Natural killer cell treated with Interleukin-12 subunit alpha and Interleukin-12 subunit beta and Interleukin-15 and Interleukin-18, amount 100 ng/mL, for 72 hours (primary cell): ENCODE measurements at places on chromosomes 12 and 14.
A peak's percentile ranks its signal among the peaks of the same experiment; 100 is the strongest.

DNA sequence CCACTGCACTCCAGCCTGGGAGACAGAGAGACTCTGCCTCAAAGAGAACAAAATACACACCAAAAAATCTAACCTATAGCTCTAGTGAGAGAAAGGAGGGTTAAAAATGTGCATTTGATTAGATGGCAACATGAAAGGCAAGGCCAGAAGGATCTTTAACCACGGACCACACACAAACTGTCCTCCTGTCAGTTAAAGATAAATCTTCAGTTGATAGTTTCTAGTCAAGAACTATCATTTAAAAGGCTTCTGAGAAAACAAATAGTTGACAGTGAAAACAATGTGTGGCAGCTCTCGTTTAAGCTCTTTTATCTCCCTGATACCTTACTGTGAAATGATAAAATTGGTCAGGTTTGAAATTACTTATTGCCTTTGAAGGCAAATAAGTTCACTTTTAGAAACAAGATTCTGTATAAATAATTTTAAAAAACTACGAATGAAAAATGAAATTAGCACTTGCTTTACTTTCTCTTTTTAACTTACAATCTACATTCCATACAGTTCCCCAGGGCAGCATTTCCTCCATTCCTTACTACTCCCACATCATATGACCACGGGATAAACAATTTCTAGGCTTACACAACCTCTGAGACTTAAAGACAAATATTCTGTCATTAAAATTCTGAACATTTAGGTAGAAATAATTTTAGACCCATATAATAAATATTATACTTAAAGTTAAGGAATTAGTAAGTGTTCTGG is 71.4 kb upstream of the GNPNAT1 start:
- DNase-seq = no peak

- DNase-seq = peak; percentile 54
Observed at GRCh38 chr14:104093366-104094055, 8.0 kb downstream of the ASPG start.

DNA sequence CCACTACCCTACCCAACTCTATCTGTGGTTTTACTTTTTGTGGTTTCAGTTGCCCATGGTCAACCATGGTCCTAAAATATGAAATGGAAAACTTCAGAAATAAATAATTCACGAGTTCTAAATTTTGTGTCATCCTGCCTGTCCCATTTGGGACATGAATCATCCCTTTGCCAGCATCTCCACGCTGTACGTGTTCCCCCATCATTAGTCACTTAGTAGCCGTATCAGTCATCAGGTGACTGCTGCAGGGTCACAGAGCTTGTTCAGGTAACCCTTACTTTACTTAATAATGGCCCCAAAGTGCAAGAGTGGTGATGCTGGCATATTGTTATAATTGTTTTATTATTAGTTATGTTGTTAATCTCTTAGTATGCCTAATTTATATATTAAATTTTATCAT is 209.9 kb downstream of the ITPR2 start:
- DNase-seq = no peak

DNA sequence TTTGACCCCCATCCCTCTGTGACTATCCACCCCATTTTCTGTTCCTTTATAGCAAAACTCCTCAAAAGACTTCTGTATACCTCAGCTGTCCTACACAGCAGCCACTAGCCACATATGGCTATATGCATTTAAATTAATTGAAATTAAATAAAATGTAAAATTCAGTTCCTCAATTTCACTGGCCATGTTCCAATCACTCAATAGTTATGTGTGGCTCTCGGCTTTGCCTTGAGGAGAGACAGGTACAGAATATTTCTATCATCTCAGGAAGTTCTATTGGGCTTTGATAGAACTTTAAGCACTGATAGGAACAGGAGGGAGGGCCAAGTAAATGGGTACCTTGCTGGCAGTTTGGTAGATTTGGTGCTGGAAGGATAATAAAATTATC is 280.3 kb upstream of the AMIGO2 start:
- DNase-seq = no peak

- DNase-seq = no peak
Observed at GRCh38 chr12:100593490-100593889, 20.0 kb downstream of the GAS2L3 start.
